Type B pancreatic cell (in vitro differentiated cells): ENCODE measurements at places on chromosomes 6 and 20.

GRCh38 chr6:152309648-152310047 lies 327.5 kb downstream of the SYNE1 start:
- DNase-seq, result no peak

DNA sequence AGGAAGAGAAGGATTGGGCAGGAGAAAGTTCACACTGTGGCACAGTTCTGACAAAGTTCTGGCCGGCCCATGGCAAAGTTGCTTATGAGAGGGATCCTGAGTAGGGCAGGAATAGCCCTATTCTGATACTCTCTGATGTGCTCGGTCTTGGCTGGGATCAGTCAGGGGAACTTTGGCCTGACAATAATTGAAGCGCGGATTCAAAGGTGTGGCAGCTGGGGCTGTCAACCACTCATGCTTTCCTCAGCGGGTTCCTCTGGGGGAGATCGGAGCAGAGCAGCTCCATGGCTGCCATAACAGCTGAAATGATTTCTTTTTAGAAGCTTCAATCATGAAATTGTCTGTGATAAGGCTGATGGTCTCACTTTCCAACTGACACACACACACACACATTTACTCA lies 714.1 kb downstream of the DHX35 start:
- DNase-seq, result no peak

- DNase-seq, result no peak
Measured at GRCh38 chr20:24048024-24048611, 59.5 kb upstream of the GGTLC1 start.

DNA sequence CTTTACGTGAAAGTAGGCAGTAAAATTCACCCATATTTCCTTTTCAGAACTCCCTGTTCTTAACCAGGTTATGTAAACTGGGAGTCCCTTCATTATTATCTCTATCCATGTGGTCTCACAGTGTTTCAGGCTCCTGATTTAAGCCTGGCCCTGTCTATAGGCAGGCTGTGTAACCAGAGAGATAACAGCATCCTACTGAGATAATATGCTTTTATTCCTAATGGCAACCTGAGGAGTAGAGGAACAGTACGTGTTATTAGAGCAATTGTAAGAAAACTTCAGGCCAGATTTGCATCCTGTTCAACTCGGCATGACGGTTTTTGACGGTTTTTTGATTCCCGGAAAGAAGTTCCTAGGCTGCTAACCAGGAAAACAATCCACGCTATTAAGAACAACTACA lies 16.9 kb downstream of the FUT9 start:
- no peak for DNase-seq

GRCh38 chr20:59585714-59586409 lies 18.5 kb upstream of the PHACTR3 start:
- no peak for DNase-seq

DNA sequence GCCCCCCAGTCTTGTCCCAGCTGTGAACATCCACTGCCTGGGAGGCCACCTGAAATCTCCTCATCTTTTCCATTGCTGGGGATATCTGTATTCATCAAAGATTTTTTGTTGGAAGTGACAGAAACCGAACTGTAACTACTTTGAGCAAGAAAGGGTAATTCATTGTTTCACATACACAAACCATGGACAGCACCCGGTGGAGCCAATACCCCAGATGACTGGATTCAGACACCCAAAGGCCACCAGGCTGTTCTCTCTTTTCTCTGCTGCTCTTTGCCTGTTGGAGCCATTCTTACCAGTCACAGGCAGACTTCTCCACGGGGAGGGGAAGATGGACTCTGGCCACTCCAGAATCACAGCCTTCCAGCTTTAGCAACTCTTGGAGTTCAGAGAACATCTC lies 11.7 kb upstream of the RALY start:
- no peak for DNase-seq

DNA sequence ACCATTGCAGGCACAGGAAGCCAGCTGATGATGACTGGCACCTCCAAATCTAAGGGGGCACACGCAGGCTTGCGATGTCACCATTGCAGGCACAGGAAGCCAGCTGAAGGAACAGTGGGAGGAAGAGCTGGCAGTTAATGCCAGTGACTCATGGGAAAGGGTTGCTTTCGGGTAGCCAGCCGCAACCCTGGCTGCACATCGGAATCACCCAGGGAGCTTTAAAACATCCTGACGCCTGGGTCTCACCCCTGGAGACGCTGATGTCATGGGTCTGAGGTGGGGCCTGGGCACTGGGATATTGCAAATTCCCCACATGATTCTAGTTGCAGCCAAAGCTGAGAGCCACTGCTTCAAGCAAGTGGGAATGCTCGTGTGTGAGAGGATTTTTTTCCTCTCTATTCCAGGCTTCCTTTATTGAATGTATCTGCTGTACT lies 16.1 kb upstream of the CCN6 start:
- no peak for DNase-seq

GRCh38 chr20:62501801-62502495 lies 26.2 kb upstream of the GATA5 start:
- DNase-seq, result no peak

- DNase-seq, result no peak
Measured at GRCh38 chr6:83633149-83633548, 75.8 kb downstream of the SNAP91 start.

DNA sequence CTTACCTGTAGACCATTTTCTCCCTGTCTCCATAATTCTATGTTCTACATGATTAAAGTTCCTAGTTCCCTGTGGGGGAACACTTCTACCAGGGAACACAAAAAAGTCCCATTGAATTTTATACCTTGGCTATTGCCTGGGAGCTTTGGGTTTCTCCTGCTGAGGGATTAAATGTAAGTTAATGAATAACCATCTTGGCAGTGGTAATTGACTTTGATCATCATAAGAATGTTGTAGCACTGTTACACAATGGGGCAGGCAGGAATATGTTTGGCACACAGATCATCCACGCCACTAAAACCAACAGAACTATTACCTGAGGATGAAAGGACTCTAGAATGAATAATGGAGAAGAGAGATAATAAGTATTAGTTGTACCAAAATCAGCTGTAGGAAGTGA lies 1106.2 kb upstream of the GJE1 start:
- no peak for DNase-seq

DNA sequence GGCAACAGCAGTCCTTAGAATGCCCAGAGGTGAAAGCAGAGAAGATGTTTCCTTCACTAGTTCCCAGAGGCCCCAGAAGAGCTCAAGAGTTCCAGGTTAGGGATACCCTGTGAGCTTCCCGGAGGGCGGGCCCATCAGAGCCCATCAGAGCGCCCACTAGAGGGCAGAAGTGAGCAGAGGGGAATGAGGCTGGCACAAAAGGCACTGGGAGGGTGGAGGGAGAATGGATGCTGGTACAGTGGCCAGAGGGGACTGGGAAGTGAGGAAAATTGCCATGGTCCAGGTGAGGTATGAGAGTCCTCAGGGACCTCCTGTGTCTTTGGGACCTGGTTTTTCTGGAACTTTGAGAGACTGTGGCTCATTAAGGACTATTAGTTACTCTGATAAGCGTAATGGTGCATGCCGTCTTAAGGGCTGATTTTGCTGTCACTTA lies 57.3 kb downstream of the LINC00237 start:
- no peak for DNase-seq

- no peak for DNase-seq
Measured at GRCh38 chr6:38273325-38273724, 366.4 kb downstream of the BTBD9 start.

DNA sequence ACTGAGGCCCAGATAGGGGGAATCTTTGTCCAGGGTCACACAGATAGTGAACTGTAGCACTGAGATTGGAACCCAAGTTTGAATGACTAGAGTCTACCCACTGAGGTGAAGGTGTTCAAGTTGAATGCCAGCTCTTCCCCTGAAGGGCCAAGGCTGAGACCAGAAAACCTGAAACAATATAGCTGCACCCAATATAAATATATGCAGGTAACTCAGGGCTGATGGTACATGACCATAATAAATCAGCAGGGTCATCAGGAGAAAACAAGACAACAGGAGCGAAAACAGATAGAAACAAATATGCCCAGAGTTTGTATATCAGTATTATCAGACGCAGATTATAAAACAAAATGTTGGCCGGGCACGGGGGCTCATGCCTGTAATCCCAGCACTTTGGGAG lies 4.0 kb upstream of the RBCK1 start:
- DNase-seq, result no peak
